ENCODE measurements at places on chromosomes 12 and 14.

DNA sequence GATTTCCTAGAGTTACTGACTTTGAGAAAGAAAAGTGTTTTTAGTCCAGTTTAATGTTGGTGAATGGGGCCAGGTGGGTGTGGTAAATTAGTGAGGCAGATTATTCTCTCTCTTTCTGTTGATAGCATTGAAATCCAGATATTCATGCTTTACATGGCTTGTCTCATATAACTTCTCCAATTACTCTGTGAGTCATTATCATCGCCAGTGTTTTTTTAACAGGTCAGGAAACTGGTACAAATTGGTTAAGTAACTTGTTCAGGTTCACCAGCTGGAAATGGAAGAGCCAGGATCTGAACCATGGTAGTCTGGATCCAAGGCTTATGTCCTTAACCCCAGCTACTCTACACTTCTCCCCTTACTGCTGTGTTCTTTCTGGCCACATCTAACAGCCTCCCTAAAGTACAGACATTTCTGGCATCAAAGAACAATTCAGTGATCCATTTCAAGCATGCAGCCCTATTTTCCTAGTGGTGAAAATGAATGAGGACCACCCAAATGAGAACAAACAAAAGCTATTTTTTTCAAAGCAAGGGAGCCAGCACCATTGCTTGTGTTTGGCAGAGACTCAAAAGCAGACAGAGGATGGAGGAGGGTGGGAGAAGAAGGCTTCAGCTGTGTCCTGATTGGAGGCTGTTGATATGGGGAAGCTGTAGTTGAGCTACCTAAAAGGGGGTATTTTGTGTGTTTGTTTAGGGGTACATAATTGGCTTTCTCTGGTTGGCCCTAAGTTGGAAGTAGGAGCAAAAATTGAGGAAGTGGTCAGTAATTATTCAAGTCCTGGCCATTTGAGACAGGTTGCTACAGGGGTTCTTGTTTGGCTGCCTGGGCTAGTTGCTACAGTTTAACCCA is 1.7 kb downstream of the IRAK3 start:
- no peak for DNase-seq

GRCh38 chr12:92810370-92810769 is 107.6 kb downstream of the PLEKHG7 start:
- no peak for DNase-seq

DNA sequence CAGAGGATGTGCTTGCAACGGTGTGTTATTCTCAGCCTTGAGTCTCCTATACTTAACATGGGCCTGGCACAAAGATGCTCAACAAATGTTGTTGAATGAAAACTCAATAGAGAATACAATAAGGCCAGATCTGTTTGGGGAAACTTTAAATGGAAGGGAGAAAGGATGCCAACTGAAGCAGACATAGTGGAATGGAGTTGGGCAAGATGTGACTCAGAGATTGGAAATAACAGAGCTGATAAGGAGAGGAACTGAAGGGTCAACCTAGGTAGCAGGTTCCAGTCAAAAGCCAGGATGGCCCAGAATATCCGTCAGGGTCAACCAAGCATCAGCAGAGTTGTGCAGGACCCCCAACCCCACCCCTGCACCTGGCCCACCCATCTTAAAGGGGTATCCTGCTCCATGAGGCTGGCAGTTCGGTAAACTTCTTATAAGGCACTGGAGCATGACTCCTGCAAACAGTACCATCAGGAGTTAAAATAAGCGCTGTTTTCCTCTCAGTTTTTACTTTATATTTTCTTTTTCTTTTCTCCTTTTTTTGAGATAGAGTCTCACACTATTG is 1.1 kb upstream of the BCDIN3D start:
- DNase-seq = no peak

- no peak for DNase-seq
Observed at GRCh38 chr12:27732281-27732680, 21.6 kb downstream of the MRPS35 start.

GRCh38 chr14:34692348-34692747 is 22.0 kb downstream of the CFL2 start:
- no peak for DNase-seq

- DNase-seq = no peak
Observed at GRCh38 chr12:77679686-77680085, 151.0 kb upstream of the NAV3 start.

DNA sequence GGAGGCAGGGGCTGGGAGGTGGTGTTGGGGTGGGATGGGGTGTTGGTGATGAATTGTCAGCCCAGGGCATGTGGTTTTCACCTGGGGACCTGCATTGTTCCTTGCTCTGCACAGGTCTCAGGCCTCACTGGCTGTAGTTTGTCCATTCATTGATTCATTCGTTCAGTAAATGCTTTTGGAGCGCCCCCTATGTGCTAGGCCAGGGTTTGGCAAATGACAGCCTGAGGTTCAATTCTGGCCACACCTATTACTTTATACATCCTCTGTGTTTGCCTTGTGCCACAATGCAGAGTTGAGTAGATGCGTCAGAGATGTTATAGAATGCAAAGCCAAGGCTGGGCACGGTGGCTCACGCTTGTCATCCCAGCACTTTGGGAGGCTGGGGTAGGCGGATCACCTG is 4.7 kb downstream of the ADCK1 start:
- no peak for DNase-seq

DNA sequence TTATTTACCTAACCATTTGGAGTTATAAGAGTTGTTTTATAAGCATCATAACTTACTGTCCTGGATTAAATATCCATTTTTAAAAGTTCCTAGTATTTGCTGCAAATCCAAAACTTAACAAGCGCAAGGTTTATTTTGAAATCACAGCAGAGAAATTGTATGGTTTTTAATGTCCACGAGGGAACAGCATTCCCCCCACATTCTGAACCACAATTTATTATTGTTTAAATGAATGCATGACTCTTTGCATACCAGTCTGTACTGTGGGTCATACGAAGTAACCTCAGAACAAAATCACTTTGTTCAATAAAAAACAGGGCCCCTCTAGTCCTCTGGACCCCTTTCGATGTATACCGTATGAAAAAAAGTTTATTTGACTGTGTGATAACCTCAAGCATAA is 75.9 kb downstream of the DACT1 start:
- DNase-seq = no peak

GRCh38 chr12:29499235-29499634 is 1.7 kb upstream of the OVCH1 start:
- DNase-seq = no peak

GRCh38 chr12:129276361-129277060 is 423.2 kb downstream of the GLT1D1 start:
- no peak for DNase-seq

DNA sequence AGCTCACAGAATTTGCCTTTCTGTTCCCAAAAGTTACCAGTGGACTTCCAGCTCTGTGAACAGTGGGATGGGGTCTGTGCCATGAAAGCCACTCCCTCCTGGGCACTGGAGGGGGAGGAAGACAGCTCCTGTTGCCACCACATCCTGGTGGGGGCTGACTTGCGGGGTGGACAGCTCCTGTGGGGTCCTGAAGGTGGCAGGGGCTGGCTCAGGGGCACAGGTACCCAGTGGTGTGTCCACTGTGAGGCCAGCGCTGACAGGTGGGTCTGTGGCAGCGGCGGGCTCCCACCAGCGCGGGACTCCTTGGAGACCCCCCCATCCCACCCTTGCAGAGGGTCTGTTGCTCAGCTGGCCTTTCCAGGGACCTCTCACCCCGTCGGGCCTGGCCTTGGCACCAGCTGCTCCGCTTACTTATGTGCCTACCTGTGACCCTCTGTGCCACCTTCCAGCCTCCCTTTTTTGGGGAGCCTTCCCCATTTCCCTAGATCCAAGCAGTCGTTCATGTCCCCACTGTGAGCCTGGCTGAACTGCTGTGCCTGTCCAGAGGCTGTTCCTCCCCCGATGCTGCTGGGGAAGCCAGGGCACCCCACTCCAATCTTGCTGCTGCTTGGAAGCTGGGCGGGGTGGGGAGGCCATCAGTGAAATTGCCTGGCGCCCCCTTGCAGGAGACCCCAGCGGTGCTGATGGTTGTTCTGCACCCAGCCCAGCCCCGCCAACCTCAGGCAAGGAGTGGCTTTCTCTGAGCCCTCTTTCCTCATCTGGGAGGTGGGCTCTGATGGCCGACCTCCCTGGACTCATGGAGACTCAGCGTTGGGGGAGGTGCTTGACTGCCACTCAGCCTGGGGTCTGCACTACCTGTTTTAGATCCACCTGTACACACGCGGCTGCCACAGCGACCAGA is 2.2 kb downstream of the TEDC1 start:
- no peak for DNase-seq

DNA sequence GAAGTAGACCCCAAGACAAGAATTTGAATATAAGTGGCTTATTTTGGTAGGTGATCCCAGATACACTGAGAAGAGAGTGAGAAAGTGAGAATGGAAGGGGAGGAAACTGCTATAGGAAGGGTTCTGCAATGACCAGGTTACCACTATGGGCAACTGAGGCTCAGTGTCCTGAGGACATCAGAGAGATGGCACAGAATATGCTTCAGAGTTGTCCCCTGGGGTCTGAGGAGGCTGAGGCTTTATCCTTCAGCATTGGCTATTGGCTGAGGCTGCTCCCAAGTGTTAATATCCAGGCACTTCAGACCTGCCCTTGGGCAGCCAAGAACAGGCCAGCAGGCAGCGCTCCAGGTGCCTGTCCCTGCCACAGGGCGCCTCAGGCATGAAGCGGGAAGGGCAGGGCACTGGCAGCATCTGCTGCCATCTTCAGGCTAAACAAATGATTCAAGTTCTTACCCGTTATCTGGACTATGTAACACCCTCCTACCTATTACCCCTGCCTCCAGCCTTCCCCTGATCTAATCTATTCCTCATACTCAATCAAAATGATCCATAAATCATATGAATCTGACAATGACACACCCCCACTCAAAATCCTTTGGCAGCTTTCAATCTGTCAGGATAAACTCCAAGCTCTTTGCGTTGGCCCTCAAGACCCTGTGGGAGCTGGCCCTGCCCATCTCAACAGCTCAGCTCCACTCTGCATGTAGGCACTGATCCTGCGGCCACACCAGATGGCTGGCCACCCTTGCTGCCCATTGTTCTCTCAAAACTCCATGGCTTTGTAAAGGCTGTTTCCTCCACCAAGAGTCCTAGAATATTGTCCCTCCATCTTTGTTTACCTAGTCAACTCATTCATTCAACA is 42.4 kb downstream of the CKAP4 start:
- no peak for DNase-seq

GRCh38 chr12:130339951-130340350 is 2.3 kb downstream of the PIWIL1 start:
- DNase-seq = no peak

GRCh38 chr12:130102266-130102665 is 60.0 kb upstream of the FZD10 start:
- DNase-seq = no peak

DNA sequence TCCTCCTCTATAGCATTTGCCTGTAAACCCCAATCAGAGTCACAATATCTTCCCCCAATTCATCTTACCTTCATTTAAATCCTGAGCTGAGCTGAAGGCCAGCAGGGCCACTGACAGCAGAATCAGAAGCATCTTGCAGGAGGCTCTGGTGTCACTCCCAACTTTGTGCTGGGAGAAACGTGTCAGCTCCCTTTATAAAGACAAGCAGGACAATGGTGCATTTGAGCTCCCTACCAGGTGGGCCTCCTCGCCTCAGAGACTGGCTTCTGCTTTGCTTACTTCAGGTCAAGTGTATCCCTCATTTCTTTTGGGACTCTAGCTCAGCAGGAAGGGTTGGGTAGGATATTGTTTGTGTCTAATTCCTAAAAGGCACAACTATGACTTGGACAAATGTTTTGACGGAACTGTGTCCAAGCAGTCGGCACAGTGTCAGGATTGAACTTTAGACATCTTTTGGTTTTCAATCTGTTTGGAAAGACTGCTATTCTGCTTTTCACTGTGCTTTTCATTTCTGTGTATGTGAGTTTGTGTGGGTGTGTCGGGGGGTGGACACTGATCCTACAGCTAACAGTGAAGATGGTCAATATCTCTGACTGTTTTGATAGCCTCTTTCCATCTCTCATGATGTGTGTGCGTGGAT is at the start of gene PRH1:
TSS of gene PRH1 (minus strand) at position 170 of the 640 bp plus-strand sequence. CDS start at position 132, 38 bp downstream.
- DNase-seq = no peak

DNA sequence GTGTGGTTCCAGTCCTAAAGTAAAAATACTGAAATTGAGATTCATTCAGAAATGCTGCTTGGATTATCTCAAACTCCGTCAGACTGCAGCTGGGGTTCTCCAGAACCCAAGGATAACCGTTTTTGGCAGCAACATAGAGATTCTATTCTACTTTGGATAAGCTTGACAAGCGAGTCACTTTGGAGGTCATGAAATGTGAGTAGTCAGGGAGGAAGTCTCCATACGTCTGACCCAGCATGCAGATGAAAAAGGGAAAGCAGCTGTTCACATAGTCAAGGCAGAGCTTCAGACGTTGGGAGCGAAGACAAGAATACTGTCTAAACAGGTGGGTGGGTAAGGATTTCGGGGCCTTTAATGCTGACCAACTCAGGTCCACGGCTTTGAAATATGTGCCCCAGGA is 14.9 kb upstream of the HSP90B1 start:
- no peak for DNase-seq

Data from activated T-helper 1 cell treated with anti-CD3 and anti-CD28 coated beads, Interleukin-2, amount 50 U/mL, for 16 hours (primary cell).